OCI-LY7 (cell line): ENCODE measurements at places on chromosomes 7 and 10.

- no peak for DNase-seq
Observed at GRCh38 chr7:127486654-127487053, 94.1 kb upstream of the ZNF800 start.

GRCh38 chr7:159094023-159094740 lies 50.5 kb downstream of the VIPR2 start:
- DNase-seq, result no peak

DNA sequence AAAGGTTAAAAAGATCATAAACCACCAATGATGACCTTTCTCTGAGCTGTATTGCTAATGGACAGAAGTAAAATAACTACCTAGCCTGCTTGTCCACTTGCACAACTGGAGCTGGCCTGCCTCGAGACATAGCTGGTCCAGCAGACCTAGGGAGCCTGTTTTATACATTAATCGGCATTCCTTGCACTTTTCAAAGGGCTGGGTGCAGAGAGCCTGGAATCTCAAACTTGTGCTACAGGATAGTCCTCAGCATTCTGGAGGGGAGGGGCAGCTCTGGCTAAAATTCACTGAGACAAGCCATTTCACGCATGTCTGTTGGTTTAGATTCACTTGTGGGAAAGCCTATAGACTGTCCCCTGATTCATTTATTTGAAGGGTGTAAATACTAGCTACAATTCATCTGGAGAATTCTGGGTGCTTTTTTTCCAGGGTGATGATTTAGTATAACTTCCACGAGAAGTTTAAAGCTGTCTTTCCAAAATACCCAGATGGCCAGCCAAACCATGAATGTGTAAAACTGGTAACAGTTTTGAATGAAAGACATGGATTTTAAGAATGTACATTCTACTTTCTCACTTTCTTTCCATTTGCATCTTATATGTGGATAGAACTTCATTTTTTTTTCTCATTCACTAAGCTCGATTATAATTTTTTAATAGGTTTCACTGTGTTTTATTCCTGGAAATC lies 389.4 kb downstream of the KCNMA1 start:
- DNase-seq, result no peak

DNA sequence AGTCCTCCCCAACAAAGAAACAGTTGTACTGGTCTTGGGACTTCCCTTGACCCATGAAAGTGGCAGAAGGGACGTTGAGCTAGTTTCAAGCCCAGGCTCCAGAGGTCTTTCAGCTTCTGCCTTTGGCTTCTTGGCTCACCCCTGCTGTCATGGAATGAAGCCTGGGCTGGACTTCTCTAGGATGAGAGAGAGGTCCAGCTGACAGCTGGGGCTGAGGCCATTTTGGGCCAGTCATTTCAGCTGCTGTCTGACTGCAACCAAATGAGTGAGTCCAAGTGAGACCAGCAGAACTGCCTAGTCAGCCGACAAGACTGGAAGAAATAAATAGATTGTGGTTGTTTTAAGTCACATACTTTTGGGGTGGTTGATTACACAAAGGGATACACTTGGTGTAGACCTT lies 76.6 kb downstream of the TMEM178B start:
- no peak for DNase-seq

DNA sequence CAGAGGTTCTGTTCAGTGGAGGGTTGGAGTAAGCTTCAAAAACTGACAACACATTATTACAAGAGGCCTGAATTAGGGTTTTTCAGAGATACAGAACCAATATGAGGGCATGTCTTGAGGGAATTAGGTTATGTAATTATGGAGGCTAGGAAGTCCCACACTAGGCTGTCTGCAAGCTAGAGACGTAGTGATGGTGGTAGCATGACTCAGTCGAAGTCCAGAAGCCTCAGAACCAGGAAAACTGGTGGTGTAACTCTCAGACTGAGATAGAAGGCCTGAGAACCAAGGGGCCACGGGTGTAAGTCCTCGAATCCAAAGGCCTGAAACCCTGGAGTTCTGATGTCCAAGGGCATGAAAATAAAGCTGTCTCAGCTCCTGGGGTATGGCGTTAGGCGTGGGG lies 35.6 kb downstream of the ZNF518A start:
- DNase-seq, result no peak

- DNase-seq, result no peak
Observed at GRCh38 chr7:92044940-92045339, 89.3 kb downstream of the CYP51A1 start.

- no peak for DNase-seq
Observed at GRCh38 chr7:75969182-75969581, 25.2 kb downstream of the TMEM120A start.

- DNase-seq, result no peak
Observed at GRCh38 chr7:25759286-25759685, 392.7 kb upstream of the NFE2L3 start.

- no peak for DNase-seq
Observed at GRCh38 chr10:80500572-80501380, 36.9 kb upstream of the SH2D4B start.

DNA sequence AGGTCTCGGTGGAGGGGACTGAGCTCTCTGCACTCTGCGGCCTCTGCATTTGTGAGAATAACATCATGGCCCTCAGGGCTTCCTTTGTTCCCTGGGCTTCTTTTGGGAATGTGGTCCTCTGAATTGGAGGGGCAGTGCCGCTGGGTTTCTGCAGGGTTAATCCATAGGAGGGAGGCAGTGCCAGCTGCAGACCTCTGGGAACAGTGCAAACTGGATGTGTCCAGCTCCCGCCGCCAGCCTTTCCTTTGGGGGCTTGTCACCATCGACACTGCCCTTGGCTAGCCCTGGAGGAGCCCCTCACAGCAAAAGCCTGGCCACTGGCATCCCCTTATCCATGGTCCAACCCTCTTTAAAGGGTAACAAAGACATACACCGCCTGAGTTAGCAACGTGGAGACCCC lies 174.0 kb downstream of the WDR37 start:
- DNase-seq, result no peak

GRCh38 chr7:82419200-82419599 lies 24.4 kb downstream of the CACNA2D1 start:
- DNase-seq, result no peak

GRCh38 chr10:119303886-119304285 lies 96.5 kb downstream of the GRK5 start:
- DNase-seq, result no peak

GRCh38 chr10:72126184-72126871 lies 38.0 kb upstream of the SPOCK2 start:
- DNase-seq, result peak; percentile 62

- DNase-seq, result no peak
Observed at GRCh38 chr10:78937393-78937792, 131.4 kb upstream of the ZMIZ1 start.

- no peak for DNase-seq
Observed at GRCh38 chr10:102834143-102834542, 3.1 kb downstream of the CYP17A1 start.

GRCh38 chr10:95501203-95502094 lies 59.7 kb downstream of the SORBS1 start:
- no peak for DNase-seq

- no peak for DNase-seq
Observed at GRCh38 chr10:11035301-11035991, 17.8 kb downstream of the CELF2 start.

DNA sequence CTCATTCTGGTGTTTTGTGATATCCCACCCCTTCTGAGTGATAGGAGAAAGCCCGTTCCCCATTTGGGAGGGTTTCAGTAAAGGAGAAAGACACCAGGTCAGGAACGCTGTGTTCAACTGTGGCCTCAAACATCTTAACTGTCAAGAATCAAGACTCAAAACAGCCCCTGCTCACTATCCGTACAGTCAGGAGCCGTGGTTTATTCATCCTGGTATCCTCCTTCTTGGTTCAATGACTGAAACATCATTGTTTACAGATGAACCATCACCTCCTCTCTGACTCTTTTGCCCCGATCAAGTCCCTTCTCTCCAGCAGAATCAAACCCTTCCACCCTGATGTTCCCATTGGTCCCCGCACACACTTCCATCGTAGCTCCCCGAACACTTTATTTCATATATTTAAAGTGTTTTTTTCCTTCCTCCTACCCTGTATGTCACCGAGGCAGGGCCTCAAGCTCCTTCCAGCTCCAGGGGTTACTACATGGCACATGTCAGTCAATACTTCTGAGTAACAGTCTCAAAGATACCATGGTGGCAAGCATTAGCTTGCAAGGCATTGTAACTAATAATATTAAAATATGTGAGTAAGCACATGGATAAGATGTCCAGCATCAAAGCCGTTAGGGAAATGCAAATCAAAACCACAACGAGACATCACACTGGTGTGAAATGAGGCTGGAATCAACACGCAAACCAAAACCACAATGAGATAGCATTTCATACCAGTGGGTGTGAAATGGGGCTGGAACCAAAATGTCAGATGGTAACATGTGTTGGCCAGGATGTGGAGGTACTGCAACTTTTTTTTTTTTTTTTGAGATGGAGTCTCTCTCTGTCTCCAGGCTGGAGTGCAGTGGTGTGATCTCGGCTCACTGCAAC lies 124.7 kb upstream of the C1QL3 start:
- DNase-seq, result no peak

GRCh38 chr7:103689255-103689654 lies 243.2 kb upstream of the SLC26A5 start:
- no peak for DNase-seq

DNA sequence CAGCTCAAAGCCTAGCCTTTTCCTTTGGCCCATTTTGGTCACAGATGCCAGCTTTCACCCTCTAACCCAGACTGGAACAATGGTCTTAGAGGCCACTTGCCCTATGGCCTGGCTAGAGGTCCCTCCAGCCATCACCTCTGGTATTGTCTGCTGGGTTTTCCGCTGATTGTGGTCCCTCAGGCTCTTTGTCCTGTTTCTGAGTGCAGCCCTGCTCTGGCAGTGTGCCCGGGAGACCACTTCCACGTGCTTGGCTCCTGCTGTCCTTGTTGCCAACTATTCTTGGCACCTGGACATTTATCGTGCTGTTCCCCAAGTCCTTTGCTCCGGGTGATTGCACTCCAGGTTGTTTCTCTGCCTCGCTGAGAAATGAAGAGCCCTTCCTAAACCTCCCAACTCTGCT lies 53.3 kb upstream of the FAM180A start:
- no peak for DNase-seq

DNA sequence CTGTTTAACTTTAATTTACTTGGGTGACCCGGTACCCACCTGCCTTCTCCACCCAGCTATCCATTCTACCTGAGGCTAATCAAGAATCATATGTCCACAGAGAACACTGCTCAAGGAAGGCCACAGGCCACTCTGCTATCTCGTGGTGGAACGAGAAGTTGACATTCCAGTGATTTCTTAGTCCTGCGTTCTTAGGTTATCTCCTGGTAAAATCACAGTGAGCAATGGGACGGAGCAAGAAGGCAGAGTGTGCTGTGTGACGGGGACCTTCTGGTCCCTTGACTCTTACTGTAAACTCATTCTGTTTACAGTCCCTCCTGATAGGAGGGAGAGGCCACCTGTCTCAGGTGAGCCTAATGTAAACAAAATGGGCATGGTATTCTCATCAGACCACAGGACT lies 256.6 kb downstream of the TNS3 start:
- no peak for DNase-seq

GRCh38 chr10:73922864-73923133 lies 11.9 kb downstream of the PLAU start:
- no peak for DNase-seq

DNA sequence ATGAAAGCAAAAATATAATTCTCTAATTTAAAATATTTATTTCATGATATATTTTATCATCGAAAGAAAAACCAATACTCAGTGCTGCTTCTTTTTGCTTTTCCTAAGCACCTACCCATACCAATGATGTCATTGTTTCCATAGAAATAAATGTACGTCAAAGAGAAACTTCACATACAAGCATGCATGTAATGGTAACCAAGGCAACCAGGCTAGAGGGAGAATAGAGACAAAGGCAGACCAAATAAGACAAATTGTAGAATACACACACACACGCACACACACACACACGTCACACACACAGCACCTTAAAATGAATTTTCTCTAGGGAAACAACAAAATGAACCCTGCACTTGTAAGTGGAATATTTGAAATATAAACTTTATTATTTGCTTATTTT lies 75.5 kb downstream of the MACC1 start:
- DNase-seq, result no peak

DNA sequence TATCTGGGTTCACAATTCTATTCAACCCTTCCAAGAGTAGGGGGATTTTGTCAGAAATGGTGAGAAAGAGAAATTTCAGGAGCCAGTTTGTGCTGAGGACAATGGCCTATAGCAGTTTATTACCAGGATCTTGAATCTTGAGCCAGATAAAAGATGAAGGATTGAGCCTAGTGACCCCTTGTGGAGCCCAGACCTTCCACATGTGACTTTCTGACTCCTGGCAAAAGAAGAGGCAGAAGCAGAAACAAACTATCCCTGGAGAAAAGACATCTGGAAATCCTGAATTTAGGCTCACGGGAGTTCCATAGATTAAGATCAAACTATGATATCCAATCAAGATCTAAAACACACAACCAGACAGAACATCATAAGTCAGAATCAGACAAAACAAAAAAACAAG lies 60.9 kb upstream of the CHRM2 start:
- peak; percentile 1 for DNase-seq
